ENCODE measurements at places on chromosomes 3 and 15.

- no peak overlapping the region for H3K27ac ChIP-seq
- no peaks in the 10 kb centered on the region for H3K36me3 ChIP-seq
- no peaks in the 10 kb centered on the region for H3K4me1 ChIP-seq
- H3K27me3 ChIP-seq: peaks cover 21% of the 10 kb centered on the region
Observed at GRCh38 chr15:69104050-69104750, 56.2 kb upstream of the GLCE start.

- no peak overlapping the region for H3K4me3 ChIP-seq
- no peak for DNase-seq
- peak overlapping the region; percentile 59 for H3K27ac ChIP-seq
- no peaks in the 10 kb centered on the region for H3K27me3 ChIP-seq
Observed at GRCh38 chr15:52730173-52730572, 51.0 kb upstream of the ATOSA start.

DNA sequence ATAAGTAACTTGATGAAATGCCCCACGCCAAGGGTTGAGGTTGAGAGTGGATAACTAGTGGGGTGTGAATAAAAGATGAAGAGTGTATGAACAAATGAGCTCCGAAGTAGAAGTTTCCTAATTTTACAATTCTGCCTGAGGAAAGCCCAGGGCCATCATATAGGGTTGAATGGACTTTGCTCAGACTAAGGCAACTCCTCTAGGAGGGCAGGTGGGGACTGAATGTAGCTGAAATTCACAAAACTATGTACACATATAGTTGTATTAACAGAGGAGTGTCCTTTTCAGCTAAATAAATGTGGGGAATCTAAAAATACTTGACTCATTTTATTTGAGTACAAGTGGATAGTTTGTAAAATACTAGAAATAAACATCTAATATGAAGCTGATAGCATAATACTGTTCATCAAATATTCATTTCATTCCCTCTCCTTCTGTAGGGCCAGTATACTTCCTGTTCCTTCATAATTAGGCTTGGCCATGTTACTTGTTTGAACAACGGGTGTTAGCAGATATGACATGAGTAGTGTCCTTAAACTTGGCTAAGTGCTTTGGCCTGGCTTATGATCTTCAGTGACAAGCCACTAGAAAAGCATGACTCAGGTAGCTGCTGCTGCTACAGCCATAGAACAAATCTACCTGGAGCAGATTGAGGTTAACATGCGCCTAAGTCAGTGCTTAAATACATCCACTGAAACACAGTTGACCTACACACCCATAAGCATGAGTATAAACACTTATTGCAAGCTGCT is 26.5 kb downstream of the PLSCR1 start:
- no peak overlapping the region for H3K27ac ChIP-seq
- H3K4me1 ChIP-seq: peaks cover 16% of the 10 kb centered on the region
- peaks cover 3% of the 10 kb centered on the region for H3K36me3 ChIP-seq
- H3K27me3 ChIP-seq: no peaks in the 10 kb centered on the region

GRCh38 chr3:61146010-61146890 is 105.0 kb downstream of the FHIT start:
- no peaks in the 10 kb centered on the region for H3K27me3 ChIP-seq
- no peak for DNase-seq
- no peaks in the 10 kb centered on the region for H3K4me1 ChIP-seq
- H3K27ac ChIP-seq: no peak overlapping the region
- no peaks in the 10 kb centered on the region for H3K36me3 ChIP-seq

- H3K4me1 ChIP-seq: peaks cover 9% of the 10 kb centered on the region
- no peak overlapping the region for H3K27ac ChIP-seq
- DNase-seq: no peak
- peak overlapping the region; percentile 66 for H3K4me3 ChIP-seq
Observed at GRCh38 chr15:65421360-65422215, 1.2 kb downstream of the IGDCC4 start.

DNA sequence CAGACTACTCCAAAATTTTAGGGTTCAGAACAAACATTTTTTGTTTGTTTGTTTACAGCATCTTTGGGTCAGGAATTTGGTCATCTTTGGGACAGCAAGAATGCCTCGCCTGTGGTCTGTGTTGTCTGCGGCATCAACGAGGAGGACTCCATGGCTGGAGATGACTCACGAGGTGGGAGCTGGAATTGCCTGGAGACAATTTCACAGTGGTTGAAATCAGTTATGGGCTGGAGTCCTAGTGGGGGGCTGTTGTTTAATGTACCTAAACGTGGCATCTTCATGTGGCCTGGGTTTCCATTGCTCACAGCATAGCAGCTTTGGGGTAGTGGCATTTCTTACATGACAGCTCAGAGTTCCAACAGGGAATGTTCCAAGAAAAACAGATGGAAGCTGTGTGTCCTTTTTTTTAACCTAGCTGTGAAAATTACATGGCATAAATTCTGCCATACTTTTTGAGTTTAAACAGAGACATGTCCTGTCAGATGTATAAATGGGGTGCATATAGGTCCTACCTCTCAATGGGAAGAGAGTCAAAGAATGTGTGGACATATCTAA is 507.3 kb upstream of the CBLB start:
- DNase-seq: no peak
- H3K4me3 ChIP-seq: no peak overlapping the region
- H3K36me3 ChIP-seq: no peaks in the 10 kb centered on the region
- no peaks in the 10 kb centered on the region for H3K27me3 ChIP-seq
- H3K4me1 ChIP-seq: no peaks in the 10 kb centered on the region

- no peaks in the 10 kb centered on the region for H3K36me3 ChIP-seq
- DNase-seq: no peak
- H3K4me3 ChIP-seq: no peak overlapping the region
Observed at GRCh38 chr3:109640146-109640652, 302.9 kb upstream of the DPPA4 start.

GRCh38 chr3:99842826-99843589 is 25.3 kb downstream of the CMSS1 start:
- peaks cover 10% of the 10 kb centered on the region for H3K4me1 ChIP-seq
- H3K36me3 ChIP-seq: no peaks in the 10 kb centered on the region
- no peaks in the 10 kb centered on the region for H3K27me3 ChIP-seq
- no peak overlapping the region for H3K4me3 ChIP-seq
- no peak overlapping the region for H3K27ac ChIP-seq

- no peak overlapping the region for H3K4me3 ChIP-seq
- no peak for DNase-seq
- no peaks in the 10 kb centered on the region for H3K27me3 ChIP-seq
- no peaks in the 10 kb centered on the region for H3K36me3 ChIP-seq
Observed at GRCh38 chr15:87758794-87759418, 497.6 kb downstream of the NTRK3 start.

DNA sequence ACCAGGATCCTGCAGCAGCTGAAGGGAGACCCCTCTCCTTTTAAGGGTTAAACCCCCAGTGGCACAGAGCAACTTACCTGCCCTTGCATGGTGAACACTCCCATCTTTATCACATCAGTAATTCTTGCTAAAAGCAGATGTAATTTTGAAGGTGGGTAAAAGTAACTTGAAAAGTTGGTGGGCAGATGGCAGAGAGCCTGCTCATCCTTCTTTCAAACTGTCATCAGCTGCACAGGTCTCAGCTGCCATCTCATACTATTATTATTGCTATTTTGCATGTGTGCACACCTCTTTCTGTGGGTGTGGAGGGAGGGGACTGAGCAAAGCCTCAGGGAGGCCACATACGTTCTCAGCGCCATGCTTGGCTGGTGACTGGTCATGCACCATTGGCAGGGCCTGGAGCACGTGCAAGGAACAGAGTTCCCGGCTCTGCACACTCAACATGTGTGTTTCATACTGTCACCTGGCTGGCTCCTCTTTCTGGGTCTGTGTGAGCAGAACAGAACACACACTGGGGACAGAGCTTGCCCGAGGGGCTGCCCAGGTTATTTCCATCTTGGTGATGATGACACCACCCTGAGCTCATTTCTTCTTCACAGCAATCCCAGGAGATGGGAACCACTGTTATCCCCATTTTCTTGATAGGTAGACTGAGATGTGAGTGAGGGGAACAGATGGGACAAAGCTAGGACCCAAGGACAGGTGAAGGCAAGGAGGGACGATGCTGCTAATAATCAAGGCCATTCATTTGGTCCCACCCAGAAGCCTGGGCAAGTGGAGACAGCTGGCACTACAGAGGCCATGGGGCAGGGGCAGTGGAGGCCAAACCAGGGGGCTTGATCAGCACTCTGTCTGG is 95.8 kb upstream of the KLF13 start:
- no peaks in the 10 kb centered on the region for H3K4me1 ChIP-seq
- H3K27ac ChIP-seq: no peak overlapping the region
- H3K4me3 ChIP-seq: no peak overlapping the region
- H3K27me3 ChIP-seq: no peaks in the 10 kb centered on the region
- no peak for DNase-seq
- no peaks in the 10 kb centered on the region for H3K36me3 ChIP-seq

DNA sequence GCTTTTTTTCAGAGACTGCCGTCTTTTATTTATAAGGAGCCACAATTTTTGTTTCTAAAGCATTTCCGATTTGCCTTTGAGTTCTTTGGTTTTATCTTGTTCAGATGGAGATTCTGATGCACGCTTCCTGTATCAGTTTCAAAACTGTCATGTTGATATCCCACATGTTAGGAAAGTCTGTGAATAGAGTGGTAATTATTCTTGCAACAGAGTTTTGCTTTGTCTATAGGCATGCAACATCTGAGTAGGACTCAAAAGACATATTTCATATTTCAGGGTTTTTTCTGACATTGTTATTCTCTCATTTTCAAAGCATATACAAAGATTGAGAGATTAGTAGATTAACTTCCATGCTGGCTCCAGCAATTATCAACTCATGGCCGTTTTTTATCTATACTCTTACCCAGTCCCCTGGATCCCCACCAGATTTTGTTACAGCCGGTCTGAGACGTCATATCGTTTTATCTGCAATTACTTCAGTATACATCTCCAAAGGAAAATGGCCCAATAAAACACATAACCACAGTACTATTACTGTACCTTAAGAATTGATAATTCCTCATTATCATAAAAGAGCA is 22.4 kb downstream of the PAQR5 start:
- no peak for DNase-seq
- H3K36me3 ChIP-seq: no peaks in the 10 kb centered on the region
- H3K4me1 ChIP-seq: no peaks in the 10 kb centered on the region

- no peak for DNase-seq
- H3K4me1 ChIP-seq: peaks cover 27% of the 10 kb centered on the region
- H3K27me3 ChIP-seq: no peaks in the 10 kb centered on the region
- H3K4me3 ChIP-seq: peak overlapping the region; percentile 92
Observed at GRCh38 chr3:146542978-146543377, 1.4 kb downstream of the PLSCR1 start.

DNA sequence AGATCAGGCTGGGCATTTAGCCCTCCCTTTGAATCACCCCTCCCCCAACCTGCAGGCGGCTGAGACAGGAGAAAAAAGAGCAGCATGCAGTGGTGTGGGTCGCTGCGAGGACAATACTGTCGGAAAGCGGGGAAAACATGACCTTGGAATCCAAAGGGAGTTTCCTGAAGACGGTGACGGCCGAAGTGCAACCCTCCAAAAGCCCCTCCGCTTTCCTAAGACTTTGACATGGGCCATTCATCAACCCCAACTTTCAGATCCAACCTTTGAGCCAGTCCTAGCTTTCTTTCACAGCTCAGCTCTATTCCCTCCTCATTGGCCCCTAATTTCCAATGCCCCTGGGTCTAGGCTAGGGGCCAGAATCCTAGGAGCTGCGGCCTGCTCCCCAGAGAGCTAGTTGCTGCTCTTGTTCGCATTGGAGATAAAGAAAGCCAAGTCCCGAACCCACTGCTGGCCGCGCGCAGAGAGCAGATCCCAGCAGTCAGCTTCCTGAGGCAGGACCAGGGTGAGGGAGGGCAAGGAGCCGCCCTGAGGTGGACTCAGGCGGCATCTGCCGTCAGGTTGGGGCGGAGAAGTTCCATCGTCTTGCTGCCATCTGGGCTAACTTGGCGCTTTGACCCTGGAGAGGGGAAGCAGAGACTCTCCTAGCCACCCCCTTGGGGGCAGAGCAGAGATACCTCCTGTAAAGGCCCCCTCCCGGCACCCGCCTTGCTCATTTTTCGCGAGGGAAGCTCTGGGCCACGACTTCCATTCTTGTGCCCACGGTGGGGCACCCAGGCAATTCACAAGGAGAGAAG is 914 bp downstream of the ZIC4 start:
- H3K4me1 ChIP-seq: no peaks in the 10 kb centered on the region
- H3K27ac ChIP-seq: no peak overlapping the region
- no peak for DNase-seq

DNA sequence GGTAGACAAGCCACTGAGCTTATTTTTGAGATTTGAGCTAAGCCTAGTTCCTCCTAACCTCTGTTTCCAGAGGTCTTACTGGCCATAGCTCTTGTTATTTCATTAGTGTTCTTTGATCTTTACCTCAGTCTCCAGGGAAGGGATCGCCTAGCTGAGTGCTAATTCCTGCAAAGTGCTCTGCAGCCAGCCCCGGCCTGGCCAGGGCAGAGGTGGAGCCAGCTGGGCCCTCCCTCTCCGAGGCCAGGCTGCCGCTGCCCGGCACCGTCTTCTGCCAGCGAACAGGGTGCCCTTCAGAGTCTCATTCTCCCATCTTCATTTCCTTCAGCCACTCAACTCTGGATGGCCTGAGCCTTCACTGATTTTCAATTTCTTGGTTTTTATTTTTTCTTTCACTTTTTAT is 19.7 kb downstream of the FAN1 start:
- no peak overlapping the region for H3K27ac ChIP-seq
- H3K27me3 ChIP-seq: no peaks in the 10 kb centered on the region
- H3K4me3 ChIP-seq: no peak overlapping the region
- peaks cover 46% of the 10 kb centered on the region for H3K36me3 ChIP-seq
- H3K4me1 ChIP-seq: no peaks in the 10 kb centered on the region
- no peak for DNase-seq

DNA sequence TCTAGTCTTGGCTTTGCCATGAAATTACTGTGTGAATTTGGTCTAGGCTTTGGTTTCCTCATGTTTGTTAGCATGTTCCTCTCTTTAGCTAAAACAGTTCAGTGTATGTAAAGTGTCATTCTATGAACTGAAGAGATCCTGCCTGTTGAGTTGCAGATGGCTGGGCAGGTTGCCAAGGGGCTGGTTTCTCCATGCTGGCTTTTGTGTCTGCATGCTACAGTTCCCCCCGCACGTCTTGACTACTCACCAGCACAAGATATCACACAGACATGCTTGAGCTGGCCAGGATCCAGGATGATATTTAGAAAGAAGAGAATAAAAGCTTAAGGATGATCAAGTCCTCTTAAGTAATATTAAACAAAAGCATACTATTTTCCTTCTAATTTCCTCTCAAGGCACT is 90.2 kb downstream of the CERS3 start:
- H3K27ac ChIP-seq: no peak overlapping the region
- no peaks in the 10 kb centered on the region for H3K27me3 ChIP-seq
- peaks cover 1% of the 10 kb centered on the region for H3K36me3 ChIP-seq
- H3K4me3 ChIP-seq: no peak overlapping the region
- H3K4me1 ChIP-seq: peaks cover 4% of the 10 kb centered on the region

DNA sequence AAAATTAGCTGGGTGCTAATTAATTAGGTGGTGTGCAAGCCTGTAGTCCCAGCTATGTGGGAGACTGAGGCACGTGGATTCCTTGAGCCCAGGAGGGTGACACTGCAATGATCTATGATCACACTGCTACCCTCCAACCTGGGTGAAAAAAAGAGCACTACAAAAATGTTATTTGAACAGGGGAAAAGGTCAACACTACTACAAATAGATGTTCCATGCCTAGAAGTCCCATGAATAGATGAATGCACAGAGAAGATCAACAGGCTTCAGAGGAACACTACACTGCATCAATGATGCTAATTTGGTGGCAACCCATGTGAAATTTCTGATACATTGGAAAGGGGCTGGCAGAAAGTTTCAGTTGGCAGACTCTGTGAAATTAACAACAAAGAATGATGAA is 105.4 kb upstream of the FHIT start:
- H3K4me3 ChIP-seq: no peak overlapping the region
- no peaks in the 10 kb centered on the region for H3K4me1 ChIP-seq
